OCI-LY7 (cell line): ENCODE measurements at places on chromosomes 4 and X.

DNA sequence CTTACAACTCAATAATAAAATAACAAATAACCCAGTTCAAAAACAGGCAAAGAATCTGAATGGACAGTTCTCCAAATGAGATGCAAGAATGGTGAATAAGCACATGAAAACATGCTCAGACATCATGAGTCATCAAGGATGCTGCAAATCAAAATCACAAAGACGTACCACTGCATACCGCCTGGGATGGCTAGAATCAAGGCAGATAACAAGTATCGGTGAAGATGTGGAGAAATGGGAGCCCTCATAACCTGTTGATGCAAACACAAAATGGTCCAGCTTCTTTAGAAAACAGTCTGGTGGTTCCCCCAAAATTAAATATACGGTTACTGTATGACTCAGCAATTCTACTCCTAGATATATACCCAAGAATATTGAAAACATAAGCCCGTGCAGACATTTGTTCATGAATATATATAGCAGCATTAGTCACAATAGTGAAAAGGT lies 32.5 kb downstream of the AKAP4 start:
- no peak for DNase-seq

GRCh38 chr4:40152637-40153036 lies 44.2 kb upstream of the RHOH start:
- DNase-seq: no peak

GRCh38 chrX:120614816-120615215 lies 10.9 kb downstream of the MCTS1 start:
- no peak for DNase-seq

GRCh38 chrX:103847174-103847870 lies 15.3 kb upstream of the RAB9B start:
- DNase-seq: no peak

- peak; percentile 2 for DNase-seq
Observed at GRCh38 chrX:43836435-43837184, 45.6 kb downstream of the MAOB start.

DNA sequence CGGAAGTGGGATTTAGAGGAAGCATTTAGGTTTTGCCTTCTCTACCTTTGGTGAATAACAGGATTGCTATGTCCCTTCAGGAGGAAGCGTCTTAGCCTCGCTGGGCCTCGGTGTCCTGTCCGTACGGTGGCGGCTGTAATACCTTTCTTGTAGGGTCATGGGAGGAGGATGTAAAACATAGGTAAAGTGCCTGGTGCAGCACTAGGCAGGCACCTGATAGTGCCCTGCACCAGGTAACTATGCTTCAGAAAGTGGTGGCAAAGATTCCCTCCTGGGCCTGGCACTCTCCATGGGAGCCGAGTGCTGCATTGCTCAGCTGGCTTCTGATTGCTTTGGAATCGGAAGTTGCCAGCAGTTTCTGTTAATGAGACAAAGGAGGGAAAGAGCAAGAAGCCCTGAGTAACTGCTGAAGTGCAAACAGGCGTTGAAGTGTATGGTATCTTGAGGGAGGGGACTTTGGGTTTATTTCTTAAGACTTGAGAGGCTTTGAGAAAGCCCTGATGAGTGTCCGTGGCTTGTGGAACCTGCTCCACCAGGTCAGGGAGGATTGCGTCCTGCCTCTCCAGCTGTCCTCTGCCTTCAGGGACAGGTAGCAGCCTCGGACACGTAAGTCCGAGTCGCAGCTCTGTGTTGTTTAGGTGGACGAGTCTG lies 45.8 kb downstream of the TBC1D14 start:
- no peak for DNase-seq

- peak; percentile 46 for DNase-seq
Observed at GRCh38 chr4:27692158-27692557, 831.5 kb downstream of the STIM2 start.

GRCh38 chr4:174135530-174135929 lies 147.9 kb downstream of the FBXO8 start:
- DNase-seq: no peak

- peak; percentile 5 for DNase-seq
Observed at GRCh38 chrX:103356130-103356798, at the start of gene TCEAL9. Gene TCEAL9, plus strand, starts transcription at chrX:103356506. Its CDS starts 1,179 bp downstream, at chrX:103357685.

DNA sequence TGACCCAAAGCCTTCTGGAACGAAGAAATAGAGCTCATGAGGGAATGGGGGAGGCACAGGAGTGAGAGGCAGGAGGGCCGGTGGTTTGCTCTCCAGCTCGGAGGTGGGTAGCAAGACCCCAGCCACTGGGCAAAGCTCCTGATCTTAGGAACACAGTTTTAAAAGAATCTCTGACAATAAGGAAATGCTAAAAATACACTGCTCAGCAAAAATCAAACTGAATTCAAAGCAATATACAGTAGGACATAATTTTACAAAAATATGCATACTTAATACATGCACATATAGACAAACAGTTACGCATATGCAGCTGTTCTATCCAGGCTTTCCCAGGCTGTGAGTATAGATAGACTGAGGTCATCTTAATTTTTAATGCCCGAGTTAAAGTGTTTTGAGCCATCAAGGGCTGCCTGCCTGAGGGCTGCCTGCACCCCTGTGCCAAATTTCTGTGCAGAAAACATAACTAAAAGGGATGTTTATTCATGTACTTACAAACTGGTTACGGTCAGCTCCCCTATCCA lies 6.9 kb downstream of the GPR50 start:
- no peak for DNase-seq

GRCh38 chr4:679104-679481 lies 4.8 kb downstream of the MYL5 start:
- no peak for DNase-seq

DNA sequence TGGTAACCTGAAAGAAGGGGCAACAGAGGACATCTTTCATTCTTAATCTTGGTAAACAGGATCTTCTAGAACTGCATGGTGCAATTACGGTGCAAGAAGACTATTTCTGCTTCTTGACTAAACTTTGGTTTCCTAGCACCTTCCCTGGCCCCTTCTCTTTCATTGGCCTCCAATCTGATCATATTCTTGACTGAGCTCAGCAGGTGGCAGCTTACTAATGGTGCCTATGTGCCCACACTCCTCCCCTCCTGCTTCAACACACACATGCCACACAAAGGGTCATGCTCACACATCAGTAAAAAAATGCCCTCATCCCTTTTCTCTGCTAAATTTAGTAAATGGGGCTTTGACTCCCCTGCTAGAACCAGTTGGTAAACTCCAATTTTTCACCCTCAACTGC lies 400.5 kb upstream of the MAOA start:
- DNase-seq: no peak

DNA sequence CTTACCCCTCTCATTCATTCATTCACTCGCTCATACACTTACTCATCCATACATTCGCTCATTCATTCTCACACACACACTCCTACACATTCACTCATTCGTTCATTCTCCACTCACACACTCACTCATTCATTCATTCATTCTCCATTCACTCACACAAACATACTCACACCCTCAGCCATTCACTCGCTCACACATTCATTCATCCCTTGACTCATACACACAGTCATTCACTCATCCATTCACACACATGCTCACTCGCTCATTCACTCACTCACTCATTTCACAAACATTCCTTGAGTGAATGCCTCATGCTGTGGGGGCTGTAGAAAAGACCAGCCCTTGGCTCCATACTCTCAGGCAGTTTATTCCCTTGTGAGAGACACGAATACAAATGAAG lies 151.1 kb upstream of the MAMLD1 start:
- DNase-seq: no peak

GRCh38 chr4:94551643-94552564 lies 100.2 kb downstream of the PDLIM5 start:
- no peak for DNase-seq

DNA sequence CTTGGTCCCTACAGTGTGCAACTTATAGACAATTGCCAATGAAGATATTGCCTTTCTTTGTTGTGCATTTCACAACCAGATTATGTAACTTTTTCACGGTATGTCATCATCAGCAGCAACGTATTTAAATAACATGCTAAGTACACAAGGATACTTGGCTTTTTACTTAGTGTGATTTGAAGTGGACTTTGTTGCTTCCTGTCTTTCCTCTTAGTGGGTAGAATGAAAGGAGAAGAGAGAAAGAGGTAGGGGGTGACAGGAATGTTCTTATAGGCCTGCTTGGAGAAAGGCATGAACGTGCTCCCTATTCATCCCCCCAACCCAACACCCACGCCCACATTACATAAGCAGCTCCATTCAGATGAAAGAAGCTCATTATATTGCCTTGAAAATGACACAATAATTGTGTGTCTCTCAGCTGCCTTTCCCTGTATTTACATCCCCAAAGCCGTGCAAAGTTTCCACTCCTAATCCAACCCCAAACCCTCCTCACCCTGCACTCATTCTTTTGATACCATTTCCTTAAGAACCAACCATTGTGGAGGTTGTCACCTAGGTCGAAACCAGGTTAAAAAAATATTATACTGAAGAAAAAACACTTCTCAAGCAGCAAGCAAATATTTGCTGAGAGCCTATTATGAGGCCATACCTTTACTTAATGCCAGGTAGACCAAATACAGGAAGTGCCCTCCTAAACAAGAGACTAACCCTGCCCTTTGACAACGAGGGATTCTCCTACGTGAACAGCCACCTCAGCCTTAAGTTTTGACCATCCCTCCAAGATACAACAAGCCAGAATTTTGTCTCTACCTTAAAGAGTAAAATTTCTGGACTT lies 25.2 kb upstream of the GK start:
- DNase-seq: no peak

- DNase-seq: no peak
Observed at GRCh38 chr4:111986095-111986494, 159.2 kb upstream of the FAM241A start.

GRCh38 chr4:103306870-103307375 lies 108.8 kb upstream of the CENPE start:
- DNase-seq: no peak

GRCh38 chr4:76235915-76236314 lies 15.6 kb upstream of the FAM47E start:
- DNase-seq: no peak
